ENCODE measurements at places on chromosomes 5 and 9.

GRCh38 chr5:61620699-61621182, 288.7 kb downstream of the ZSWIM6 start:
- no peak for DNase-seq

GRCh38 chr9:27939186-27939585, 365.9 kb upstream of the C9orf72 start:
- DNase-seq = no peak

DNA sequence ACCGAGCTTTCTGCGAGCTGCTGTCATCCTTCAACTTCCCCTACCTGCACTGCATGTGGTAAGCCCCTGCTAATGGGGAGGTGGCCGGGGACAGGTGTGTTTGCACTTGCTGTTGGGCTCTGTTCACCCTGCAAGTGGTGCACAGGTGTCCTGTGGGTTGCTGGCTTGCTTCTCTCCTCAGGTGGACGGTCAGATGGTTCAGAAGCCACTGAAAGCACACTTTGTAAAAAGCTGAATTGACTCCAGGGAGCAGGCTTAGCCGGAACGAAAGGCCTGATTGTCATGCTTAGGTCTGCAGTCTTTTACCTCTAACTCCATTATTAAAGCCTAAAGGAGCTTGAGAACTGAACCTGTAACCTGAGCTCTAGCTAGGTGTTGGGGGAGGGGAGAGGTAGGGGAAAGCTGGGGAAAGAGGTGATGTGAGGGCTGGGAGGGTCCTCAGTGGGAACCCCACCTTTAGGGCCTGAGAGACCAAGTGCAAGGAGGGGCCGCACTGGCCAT, 37.6 kb downstream of the ACER2 start:
- no peak for DNase-seq

- DNase-seq = no peak
Observed at GRCh38 chr5:22986281-22986680, 133.1 kb upstream of the CDH12 start.

DNA sequence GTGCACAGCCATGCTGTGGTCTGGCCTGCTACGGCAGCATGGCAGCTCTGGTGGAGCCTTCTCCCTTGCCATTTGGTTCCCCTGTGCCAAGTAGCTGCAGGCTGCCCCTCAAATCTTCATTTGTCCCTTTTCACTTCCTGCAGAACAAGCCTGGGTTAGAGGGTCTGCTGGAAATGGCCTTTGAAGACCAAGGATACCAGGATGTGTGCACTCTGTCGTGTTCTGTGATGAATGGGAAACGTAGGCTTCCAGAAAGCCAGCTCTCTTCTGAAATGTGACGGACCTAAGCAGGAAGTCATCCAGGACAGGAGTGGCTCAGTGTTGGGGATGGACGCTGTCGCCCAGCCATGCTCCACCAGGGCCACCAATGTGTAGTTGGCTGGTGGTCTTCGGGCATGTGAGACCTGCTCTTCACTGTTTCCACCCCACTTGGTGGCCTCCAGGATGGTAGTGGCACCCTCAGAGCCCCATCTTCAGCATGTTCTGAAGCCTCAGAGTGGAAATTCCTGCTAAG, 3.4 kb upstream of the POMT1 start:
- no peak for DNase-seq

DNA sequence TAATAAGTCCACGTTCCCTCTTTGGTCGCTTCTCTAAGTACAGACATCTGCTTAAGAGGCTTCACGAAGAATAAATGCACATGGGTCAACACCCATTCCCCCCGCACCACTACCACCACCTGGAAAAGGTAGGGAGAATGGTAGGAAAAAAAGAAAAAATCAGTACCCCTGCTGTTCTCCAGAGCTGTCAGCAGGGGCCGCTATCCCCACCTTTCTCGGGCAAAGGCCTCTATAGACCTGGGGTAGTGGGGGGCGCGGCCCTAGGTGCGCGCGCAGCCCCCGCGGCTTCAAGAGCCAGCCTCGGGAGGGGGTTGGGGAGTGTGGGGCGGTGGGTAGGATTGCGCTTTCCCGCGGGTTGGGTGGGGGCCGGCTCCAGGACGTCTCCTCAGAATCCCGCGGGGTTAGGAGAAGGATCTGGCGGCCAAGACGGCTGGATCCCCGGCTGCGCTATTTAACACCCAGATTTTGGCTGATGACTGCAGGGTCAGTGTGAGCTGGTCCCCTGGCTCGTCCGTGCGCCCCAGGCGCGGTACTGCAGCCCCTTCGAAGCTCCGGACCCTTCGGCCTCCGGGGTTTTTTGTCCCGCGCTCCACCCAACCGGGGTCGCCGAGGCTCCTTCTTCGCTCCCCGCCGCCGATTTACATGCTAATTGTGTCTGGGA, 1.6 kb upstream of the SEMA6A start:
- DNase-seq = peak; percentile 47

DNA sequence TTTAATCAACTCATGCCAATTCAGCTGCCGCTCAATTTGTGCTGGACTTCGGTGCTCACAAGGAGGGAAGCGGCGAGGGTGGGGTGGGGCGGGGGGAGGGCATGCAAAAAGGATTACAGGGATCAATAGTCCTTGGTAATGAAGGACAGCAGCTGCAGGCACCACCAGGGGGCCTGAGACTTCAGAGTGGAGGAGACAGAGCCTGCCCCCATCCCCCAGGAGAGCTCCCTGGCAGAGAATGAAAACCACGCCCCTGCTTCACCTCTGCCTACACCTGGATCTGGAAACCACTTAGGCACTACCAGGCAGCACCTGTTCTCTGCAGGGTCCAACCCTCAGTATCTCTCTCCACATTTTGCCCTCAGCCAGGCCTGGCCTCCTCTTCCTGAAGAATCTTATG, 155.6 kb downstream of the TRIM32 start:
- no peak for DNase-seq

- DNase-seq = no peak
Observed at GRCh38 chr5:86749841-86750240, 132.1 kb downstream of the COX7C start.

DNA sequence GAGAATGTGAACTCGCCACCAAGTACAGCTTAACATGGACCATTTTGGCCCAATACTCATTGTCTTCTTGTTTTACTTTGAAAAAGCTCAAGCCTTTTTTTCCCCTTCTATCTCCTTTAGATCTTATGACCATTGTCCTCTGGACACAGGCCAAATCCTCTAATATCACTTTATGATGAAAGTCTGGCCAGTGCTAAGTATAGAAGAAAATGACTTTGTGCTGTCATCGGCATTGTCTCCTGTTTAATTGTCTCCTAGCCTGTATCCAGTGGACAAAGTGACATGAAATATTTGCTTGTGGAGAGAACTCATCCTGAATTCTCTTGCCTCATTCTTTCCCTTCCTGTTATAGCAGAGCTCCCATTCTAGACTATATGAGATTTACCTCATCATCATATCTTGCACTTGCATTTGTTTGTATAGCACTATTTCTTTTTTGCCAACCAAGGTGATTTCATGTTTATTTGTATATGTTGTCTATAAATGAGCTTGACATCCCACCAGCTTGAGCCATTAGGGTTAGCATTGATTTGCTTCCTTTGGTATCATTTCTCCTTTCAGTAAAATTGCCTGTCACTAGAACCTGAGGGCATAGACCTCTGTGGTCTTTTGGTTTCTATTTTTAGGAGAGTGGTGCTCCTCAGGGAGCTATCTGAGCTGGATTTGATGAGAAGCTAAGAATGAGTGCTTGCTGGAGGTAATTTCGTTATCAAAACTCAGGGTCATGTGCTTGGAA, 18.8 kb upstream of the TNFAIP8 start:
- no peak for DNase-seq

GRCh38 chr5:77993855-77994318, 217.7 kb upstream of the TBCA start:
- DNase-seq = no peak

DNA sequence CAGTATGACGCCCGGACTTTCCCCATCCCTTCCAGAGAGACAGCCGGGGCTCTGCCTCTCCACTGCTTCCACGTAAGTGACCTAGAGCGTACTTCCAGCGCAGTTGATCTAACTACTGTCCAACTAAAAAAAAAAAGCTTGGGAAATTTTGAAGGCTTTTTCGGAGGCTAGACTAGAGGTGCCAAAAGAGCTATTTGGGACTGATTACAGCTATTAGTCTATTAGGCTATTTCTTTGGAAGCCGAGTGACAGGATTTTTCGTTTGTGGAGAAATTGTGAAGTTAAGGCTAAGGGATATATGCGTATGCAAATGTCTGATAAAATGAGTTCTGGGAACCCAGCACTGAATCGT, 1.5 kb downstream of the CCNO start:
- DNase-seq = no peak

DNA sequence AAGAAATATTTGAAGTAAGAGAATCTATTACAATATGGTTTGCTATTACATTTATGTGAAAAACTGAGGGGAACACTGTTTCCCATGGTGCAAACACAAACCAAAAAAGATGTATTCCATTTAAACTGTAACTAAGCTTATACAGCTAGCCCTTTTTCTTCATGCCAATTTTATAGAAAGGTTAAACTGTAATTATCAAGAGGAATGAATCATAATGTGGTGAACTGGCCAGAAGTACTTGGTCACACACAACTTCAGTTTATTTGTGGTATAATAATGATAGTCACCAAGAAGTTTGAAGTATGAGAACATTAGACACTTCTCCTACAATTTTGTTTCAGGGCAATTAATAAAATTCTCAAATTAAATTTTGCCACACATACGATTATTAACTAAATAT, 177.9 kb downstream of the XRCC4 start:
- peak; percentile 3 for DNase-seq

- DNase-seq = no peak
Observed at GRCh38 chr9:124450241-124450924, at the start of gene ADGRD2. Gene ADGRD2, plus strand, starts transcription at chr9:124450451. Its CDS starts 1,216 bp downstream, at chr9:124451667.

DNA sequence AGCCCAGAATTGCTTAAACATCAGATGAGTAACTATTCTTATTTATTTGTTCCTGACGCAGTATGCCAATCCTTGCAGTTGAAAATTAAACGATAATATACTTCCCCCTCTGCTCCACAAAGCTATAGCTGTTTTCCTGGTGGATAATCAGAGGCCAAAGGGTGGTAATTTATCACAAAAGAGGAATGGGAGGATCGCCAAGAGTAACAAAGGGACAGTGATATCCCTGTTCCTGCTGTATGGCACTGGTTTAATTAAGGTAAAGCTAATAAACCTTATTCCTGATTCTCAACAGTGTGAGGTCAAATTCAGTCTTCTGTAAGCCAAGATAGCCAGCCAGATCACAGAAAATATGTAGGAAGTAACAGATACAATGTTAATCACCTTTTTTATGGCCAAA, 33.4 kb upstream of the PTGER4 start:
- DNase-seq = no peak

DNA sequence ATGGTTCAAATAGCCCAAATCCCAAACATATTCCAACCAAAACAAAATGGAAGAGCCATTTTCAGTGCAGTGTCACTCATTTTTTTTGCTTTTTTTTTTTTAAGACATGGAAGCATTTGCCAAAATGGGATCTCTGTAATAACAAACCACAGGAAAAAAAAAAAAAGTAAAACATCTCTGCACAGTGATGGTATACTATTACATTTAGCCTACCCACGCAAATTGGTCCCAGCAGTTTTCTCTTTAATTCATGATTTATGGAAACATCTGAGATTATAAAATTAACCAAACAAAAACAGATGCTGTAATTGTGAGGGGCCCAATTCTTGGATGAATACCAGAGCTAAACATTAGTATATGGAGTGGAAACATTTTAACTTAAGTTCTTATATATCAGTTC, 566.6 kb downstream of the ZNF608 start:
- DNase-seq = no peak

GRCh38 chr5:93070938-93071337, 510.1 kb downstream of the NR2F1-AS1 start:
- DNase-seq = no peak

DNA sequence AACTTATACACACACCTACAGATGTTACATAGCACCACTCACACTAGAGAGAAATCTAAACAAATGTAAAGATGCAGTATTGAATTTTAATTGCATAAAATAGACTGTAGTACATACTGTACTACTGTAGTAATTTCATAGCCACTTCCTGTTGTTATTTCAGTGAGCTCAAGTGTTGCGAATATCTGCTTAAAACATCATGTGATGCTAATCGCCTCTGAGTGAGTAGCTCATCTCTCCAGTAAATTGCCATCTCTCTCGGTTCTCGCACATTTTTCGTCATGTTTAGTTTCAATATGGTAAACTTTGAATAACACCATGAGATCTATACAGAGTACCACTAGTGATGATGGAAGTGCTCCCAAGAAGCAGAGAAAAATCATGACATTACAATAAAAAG, 22.0 kb upstream of the ARHGEF28 start:
- no peak for DNase-seq

- peak; percentile 23 for DNase-seq
Observed at GRCh38 chr5:143890487-143890886, 78.5 kb downstream of the HMHB1 start.

- DNase-seq = no peak
Observed at GRCh38 chr5:1503241-1504068, 20.3 kb downstream of the LPCAT1 start.

DNA sequence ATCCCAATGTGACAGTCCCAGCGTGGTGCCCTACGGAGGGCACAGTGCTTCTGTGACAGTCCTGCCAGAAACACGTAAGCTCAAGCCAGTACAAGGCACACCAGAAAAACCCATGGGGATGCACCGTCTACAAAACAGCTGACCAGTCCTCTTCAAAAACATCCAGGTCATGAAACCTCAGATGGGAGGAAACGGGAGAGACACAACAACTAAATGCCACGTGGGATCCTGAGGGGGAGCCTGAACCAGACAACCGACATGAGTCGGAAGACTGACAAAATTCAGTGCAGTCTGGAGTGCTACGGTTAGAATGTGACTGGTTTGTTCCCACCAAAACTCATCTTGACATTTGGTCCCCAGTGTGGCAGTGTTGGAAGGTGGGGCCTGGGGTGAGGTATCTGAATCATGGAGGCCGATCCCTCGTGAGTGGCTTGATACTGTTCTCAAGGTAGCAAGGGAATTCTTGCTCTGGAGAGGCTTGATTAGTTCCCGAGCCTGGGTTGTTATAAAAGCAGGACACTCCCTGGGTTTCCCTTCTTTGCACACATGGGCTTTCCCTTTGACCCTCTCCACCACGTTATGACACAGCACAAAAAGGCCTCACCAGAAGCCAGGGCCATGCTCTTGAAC, 55.4 kb downstream of the ADAMTS2 start:
- DNase-seq = no peak

All from fibroblast of the conjunctiva (primary cell).